ENCODE measurements at places on chromosomes 4 and X. TPM values are rescaled to one million over a fixed set of nuclear protein-coding genes. Genes with fewer than 3 reads are reported as not detected.
A peak's percentile ranks its signal among the peaks of the same experiment; 100 is the strongest.

DNA sequence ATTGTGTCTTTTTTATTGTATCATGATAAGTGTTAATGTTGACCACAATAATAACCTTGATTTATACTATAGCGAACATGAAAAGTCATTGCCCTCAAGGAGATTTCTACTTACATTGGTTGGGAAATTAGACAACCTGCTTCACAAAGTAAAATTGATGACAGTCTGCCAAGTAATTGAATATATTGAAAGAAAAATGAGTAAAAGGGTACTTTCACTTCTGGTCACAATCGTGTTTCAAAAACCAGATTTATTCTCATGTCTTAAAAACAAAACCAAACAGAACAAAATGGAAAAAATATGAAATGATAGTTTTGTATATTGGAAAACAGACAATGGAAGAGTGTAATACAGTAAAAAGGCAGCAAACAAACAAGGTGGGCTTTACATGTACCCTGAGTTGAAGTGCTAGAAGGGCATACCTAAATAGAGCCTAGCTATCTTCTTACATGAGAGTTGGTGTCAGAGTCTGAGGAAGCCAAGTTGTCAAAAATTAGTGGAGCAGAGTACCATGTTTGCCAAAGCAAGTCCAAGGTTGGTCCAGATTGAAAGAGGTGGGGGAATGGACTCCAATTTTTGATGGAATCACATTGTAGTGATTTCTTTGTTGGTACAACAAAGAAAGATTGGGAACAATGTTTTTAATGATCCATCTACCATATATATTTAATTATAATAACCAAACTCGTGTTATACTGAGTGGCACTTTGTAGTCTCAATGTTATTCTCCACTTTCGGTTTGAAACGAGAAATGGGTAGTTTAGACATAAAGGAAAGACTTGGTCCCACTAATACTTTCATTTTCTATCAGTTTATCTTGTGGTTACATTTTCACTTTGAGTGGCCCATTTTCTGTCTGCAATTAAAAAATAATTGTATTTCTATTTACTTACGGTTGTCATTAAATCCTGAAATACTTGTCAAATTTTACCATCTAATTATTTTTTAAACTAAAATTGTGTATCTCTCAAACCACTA lies 775.6 kb downstream of the STIM2 start:
- no peak overlapping the region for H3K4me3 ChIP-seq
- no peaks in the 10 kb centered on the region for H3K27me3 ChIP-seq
- H3K36me3 ChIP-seq = no peaks in the 10 kb centered on the region
- DNase-seq = no peak
- no peaks in the 10 kb centered on the region for H3K4me1 ChIP-seq

DNA sequence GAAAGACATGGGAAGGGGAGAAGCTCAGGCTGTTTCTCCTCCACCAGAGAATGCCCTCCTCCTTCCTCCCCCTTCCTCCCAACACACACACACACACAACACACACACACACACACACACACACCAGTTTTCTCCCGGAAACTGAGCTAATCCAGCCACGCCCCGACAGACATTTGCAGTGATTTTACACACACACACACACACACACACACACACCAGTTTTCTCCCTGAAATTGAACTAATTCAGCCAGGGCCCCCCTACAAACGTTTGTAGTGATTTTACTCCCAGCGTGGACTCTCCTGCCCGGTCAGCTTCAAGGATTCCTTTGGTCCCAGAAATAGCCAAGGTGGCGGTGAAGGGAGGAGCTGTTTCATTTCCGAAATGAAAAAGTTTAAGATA lies 32.9 kb upstream of the STX18 start:
- H3K36me3 ChIP-seq = peaks cover 13% of the 10 kb centered on the region
- H3K27me3 ChIP-seq = no peaks in the 10 kb centered on the region
- peak overlapping the region; percentile 77 for H3K4me3 ChIP-seq
- H3K4me1 ChIP-seq = peaks cover 12% of the 10 kb centered on the region
- peak overlapping the region; percentile 18 for H3K27ac ChIP-seq
- DNase-seq = no peak

DNA sequence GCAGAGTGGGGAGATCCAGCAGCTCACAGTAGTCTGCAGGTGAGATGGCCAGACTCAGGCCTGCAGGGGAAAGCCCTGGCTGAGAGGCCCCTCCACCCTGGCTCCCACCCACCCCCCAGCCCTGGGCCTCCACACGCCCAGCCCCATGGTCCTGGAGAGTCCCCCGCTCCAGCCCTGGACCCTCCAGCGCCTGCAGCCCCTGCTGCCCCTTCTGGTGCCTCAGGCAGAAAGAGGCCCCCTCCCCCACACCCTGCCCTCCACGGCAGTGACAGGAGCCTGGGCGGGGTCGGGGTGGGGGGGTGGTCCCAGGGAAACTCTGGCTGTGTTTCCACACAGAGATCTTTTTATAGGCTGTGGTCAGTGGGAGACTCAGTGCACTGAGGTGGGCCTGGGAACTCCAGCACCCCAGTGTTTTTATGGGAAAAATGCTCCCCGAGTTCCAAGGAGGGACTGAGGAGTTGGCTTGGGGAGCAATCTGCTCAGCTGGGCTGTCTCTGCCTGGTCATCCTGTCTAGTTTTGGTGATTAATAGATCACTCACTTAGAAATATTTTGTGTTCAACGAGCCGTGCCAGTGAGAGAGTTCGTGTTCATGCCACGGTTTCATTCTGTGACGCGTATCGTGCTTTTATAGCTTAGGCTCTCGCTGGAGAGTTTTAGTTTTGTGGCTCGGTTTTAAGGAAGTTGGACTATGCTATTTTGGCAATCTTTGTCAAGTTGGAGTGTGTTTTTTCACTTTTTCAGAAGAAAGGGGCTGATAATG lies 53.1 kb upstream of the HGFAC start:
- H3K27me3 ChIP-seq = peaks cover 19% of the 10 kb centered on the region
- peaks cover 8% of the 10 kb centered on the region for H3K4me1 ChIP-seq
- no peak overlapping the region for H3K27ac ChIP-seq
- DNase-seq = no peak
- no peaks in the 10 kb centered on the region for H3K36me3 ChIP-seq

DNA sequence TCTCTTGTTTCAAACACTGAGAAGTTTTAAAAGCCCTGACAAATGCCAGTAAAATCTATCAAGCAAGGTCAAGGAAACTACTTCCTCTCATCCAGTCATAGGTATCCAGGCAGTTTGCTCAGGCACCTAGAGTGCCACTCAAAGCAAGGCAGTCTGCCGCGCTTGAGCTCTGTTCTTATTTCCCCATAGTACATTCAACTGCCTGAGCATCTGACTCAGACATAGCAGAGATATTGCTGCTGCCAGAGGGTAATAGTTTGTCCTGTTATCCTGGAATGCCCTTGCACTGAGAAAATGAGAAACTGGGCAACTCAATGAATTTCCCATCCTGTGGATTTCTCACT lies 16.1 kb upstream of the ATP8A1 start:
- no peaks in the 10 kb centered on the region for H3K27me3 ChIP-seq
- H3K27ac ChIP-seq = peak overlapping the region; percentile 98
- peaks cover 46% of the 10 kb centered on the region for H3K4me1 ChIP-seq

DNA sequence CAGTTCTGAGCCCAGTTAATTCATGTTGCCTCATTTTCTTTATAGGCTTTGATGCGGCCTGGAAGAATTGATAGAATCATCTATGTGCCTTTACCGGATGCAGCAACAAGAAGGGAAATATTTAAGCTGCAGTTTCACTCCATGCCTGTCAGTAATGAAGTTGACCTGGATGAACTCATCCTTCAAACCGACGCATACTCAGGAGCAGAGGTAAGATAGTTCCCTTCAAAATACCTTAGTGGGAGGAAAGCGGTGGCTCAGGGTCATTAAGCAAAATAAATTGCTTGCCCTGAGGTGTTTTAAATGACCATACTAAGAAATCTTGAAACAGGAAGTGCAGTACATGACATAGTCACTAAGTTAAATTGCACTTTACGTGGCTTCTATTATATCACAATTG lies 140.6 kb upstream of the SPRY1 start:
- peaks cover 3% of the 10 kb centered on the region for H3K4me1 ChIP-seq
- H3K27me3 ChIP-seq = no peaks in the 10 kb centered on the region
- no peak overlapping the region for H3K4me3 ChIP-seq
- peaks cover 10% of the 10 kb centered on the region for H3K36me3 ChIP-seq
- no peak overlapping the region for H3K27ac ChIP-seq
- DNase-seq = no peak

GRCh38 chr4:53541577-53542206 lies 49.6 kb downstream of the LNX1 start:
- H3K27me3 ChIP-seq = peaks cover 12% of the 10 kb centered on the region
- H3K36me3 ChIP-seq = no peaks in the 10 kb centered on the region
- no peak for DNase-seq
- H3K4me1 ChIP-seq = no peaks in the 10 kb centered on the region
- no peak overlapping the region for H3K27ac ChIP-seq

DNA sequence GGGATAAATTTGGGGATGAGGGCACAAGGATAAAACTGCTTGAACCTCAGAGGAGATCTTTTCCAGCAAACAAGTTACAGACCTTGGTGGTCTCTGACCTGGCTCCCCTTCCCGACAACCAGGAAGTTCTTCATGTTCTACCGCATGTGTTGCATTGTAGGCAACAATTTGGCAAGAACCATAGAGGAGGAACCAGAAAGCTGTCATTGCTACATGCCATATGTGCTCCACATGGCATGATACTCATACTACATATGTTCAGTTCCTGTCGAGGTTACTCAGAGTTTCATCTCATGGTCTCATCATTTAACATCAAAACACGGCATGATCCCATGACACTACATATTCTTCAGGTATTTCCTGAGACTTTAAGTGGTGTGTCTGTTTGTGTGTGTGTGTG lies 235.9 kb downstream of the OR13H1 start:
- H3K27me3 ChIP-seq = no peaks in the 10 kb centered on the region
- H3K4me1 ChIP-seq = no peaks in the 10 kb centered on the region
- H3K4me3 ChIP-seq = no peak overlapping the region
- DNase-seq = no peak
- peaks cover 8% of the 10 kb centered on the region for H3K36me3 ChIP-seq

Gene ZC4H2
- total RNA-seq = 17.3 TPM

Gene FGG
- not detected for total RNA-seq

Gene DYNLT3
- total RNA-seq = 27.5 TPM

Gene ASMT
- total RNA-seq = not detected

Data from activated naive CD8-positive, alpha-beta T cell treated with anti-CD3 and anti-CD28 coated beads, Interleukin-2, amount 10 ng/mL, durations not matched to agents 7 days and 5 days (primary cell).